Omental fat pad (tissue), 4 donors: ENCODE measurements at places on chromosomes 2 and 18. TPM values are rescaled to one million over a fixed set of nuclear protein-coding genes. Genes with fewer than 3 reads are reported as not detected.

The PAIP2B gene
- total RNA-seq, result 3.0 TPM

The ALKAL2 gene
- 16.0 TPM for total RNA-seq

The RAB6C gene
- total RNA-seq, result not detected

The EIPR1 gene
- 19.3 TPM for total RNA-seq

The HMSD gene
- total RNA-seq, result 1.6 TPM

The WDFY1 gene
- 85.6 TPM for total RNA-seq
